ENCODE measurements at places on chromosomes 11 and 22. TPM values are rescaled to one million over a fixed set of nuclear protein-coding genes. Genes with fewer than 3 reads are reported as not detected.

Gene SCARF2
- total RNA-seq, result 1.9 TPM

Gene IFT27
- 11.9 TPM for total RNA-seq

Gene TRPT1
- total RNA-seq, result 18.6 TPM

Gene ANO9
- 6.2 TPM for total RNA-seq

Gene TOMM22
- 30.7 TPM for total RNA-seq

Gene NCF4
- 0.32 TPM for total RNA-seq

Gene SLC5A12
- not detected for total RNA-seq

Gene GAL
- 0.38 TPM for total RNA-seq

Gene MRGPRD
- total RNA-seq, result not detected

Gene ANKRD49
- total RNA-seq, result 7.0 TPM

Gene MAML2
- 3.9 TPM for total RNA-seq

Gene ME3
- total RNA-seq, result 12.2 TPM

Gene APLNR
- total RNA-seq, result 6.9 TPM

Gene SPCS2
- 96.7 TPM for total RNA-seq

Gene RBM14
- total RNA-seq, result 27.9 TPM

Gene TCIRG1
- total RNA-seq, result 217 TPM

Gene UPK3A
- total RNA-seq, result not detected

Gene PIM3
- total RNA-seq, result 33.2 TPM

Gene KCTD21
- total RNA-seq, result 2.2 TPM

Gene SLC43A1
- total RNA-seq, result 135 TPM

Gene GGTLC2
- total RNA-seq, result not detected

Gene GLB1L3
- total RNA-seq, result not detected

Gene RFPL2
- not detected for total RNA-seq

Gene THY1
- total RNA-seq, result 28.6 TPM

Gene UBASH3B
- 1.9 TPM for total RNA-seq

Gene LAMTOR1
- 30.9 TPM for total RNA-seq

Gene TUB
- total RNA-seq, result 2.2 TPM

Gene OR51I1
- total RNA-seq, result not detected

Gene LAYN
- 0.83 TPM for total RNA-seq

Gene DMC1
- total RNA-seq, result not detected

Gene FBLN1
- 22.4 TPM for total RNA-seq

Gene MYEOV
- 3.8 TPM for total RNA-seq

Gene FAM181B
- total RNA-seq, result 0.53 TPM

Gene OR9G4
- total RNA-seq, result not detected

Gene MIOX
- not detected for total RNA-seq

Gene FJX1
- 2.2 TPM for total RNA-seq

Gene MMP27
- total RNA-seq, result not detected

Gene KCNE3
- 6.7 TPM for total RNA-seq

Gene ZW10
- total RNA-seq, result 6.8 TPM

Gene MMP13
- not detected for total RNA-seq

Gene HSPB2
- 0.61 TPM for total RNA-seq

Gene PDGFD
- total RNA-seq, result 15.1 TPM

Gene CCDC188
- total RNA-seq, result 0.32 TPM

Gene XKR3
- total RNA-seq, result not detected

Gene GALNT18
- total RNA-seq, result 3.5 TPM

Gene MTNR1B
- not detected for total RNA-seq

Gene BLID
- not detected for total RNA-seq

Gene OR4A16
- not detected for total RNA-seq

Gene DGCR6
- 1.9 TPM for total RNA-seq

Gene TBX10
- not detected for total RNA-seq

Gene AGBL2
- total RNA-seq, result 0.74 TPM

Gene OR52I2
- total RNA-seq, result not detected

Gene MMP10
- 0.12 TPM for total RNA-seq

Gene SAA2
- not detected for total RNA-seq

Gene OR8G1
- not detected for total RNA-seq

Data from pancreas (tissue), 10 donors.